ENCODE measurements at places on chromosomes 3 and 15. TPM values are rescaled to one million over a fixed set of nuclear protein-coding genes. Genes with fewer than 3 reads are reported as not detected.

- no peak overlapping the region for H3K4me3 ChIP-seq
- no peaks in the 10 kb centered on the region for H3K4me1 ChIP-seq
- no peaks in the 10 kb centered on the region for H3K36me3 ChIP-seq
- no peak overlapping the region for H3K27ac ChIP-seq
- DNase-seq = no peak
- no peaks in the 10 kb centered on the region for H3K27me3 ChIP-seq
Measured at GRCh38 chr3:1783995-1784394, 314.7 kb upstream of the CNTN4 start.

DNA sequence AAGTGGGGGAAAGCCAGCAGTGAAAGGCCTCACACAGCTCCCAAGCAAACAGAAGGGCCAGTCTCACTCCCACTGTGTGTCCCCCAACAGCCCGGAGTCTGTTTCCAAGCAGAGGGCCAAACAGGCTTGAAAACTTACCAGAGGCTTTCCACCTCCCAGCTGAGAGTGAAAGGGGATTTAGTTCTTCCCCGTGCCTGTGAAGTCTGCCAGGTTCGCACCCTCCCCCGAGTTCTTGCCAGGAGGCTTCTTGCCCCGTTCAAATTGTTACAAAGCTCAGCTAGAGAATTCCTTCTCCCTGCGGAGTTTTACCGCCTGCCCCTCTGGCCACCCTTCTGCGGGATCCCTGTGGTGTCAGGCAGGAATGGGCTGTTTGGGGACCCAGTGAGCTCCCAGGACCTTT lies 68.0 kb upstream of the WNT7A start:
- H3K27me3 ChIP-seq = no peaks in the 10 kb centered on the region
- H3K36me3 ChIP-seq = no peaks in the 10 kb centered on the region
- H3K4me3 ChIP-seq = no peak overlapping the region

DNA sequence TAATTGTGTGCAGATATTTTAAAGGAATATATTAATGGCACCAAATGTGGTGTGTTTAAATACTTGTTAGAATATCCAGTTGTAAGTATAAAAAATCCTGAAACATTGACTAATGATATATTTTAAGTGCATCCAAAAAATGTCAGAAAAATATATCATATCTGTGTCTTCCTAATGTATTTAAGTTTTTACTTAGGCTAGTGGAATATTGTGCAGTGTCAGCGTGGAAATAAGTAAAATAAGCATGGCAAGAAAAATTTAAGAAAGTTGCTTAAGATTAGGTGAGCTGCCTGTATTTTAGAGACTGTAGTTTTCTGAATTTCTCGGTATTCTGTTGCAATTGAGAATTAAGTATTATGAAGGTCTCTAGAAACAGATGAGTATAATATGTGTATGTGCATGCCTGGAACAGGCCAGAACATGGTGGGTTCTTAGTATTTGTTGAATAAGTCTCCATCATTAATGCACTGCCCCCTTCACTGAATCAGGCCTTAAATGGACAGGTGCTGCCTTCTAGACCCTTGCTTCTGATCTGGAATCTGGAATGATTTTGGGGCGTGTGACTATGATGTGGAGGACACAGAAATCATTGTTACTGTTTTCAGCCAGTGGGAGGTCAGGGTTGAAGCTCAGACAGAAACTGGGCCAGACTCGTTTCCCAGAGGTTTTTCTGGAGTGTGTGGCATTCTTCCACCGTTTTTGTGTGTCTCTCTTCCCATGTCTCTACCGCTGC lies 86.1 kb downstream of the TRAK1 start:
- H3K36me3 ChIP-seq = no peaks in the 10 kb centered on the region
- no peaks in the 10 kb centered on the region for H3K27me3 ChIP-seq
- DNase-seq = no peak
- H3K4me3 ChIP-seq = no peak overlapping the region
- H3K27ac ChIP-seq = no peak overlapping the region

GRCh38 chr3:120652896-120653545 lies 29.0 kb downstream of the HGD start:
- DNase-seq = no peak
- H3K4me3 ChIP-seq = no peak overlapping the region
- no peak overlapping the region for H3K27ac ChIP-seq

GRCh38 chr3:67551361-67552016 lies 102.9 kb downstream of the SUCLG2 start:
- H3K27me3 ChIP-seq = no peaks in the 10 kb centered on the region
- H3K36me3 ChIP-seq = no peaks in the 10 kb centered on the region
- H3K27ac ChIP-seq = no peak overlapping the region

GRCh38 chr15:60803059-60803458 lies 324.1 kb upstream of the ICE2 start:
- no peak for DNase-seq
- no peak overlapping the region for H3K4me3 ChIP-seq
- peaks cover 34% of the 10 kb centered on the region for H3K4me1 ChIP-seq
- no peaks in the 10 kb centered on the region for H3K27me3 ChIP-seq

- DNase-seq = no peak
- no peaks in the 10 kb centered on the region for H3K4me1 ChIP-seq
- H3K27ac ChIP-seq = no peak overlapping the region
- H3K4me3 ChIP-seq = no peak overlapping the region
Measured at GRCh38 chr15:68666812-68667450, 88.1 kb downstream of the CORO2B start.

GRCh38 chr3:153215497-153215896 lies 53.5 kb downstream of the RAP2B start:
- no peak overlapping the region for H3K4me3 ChIP-seq
- DNase-seq = no peak
- no peaks in the 10 kb centered on the region for H3K27me3 ChIP-seq
- H3K27ac ChIP-seq = no peak overlapping the region
- peaks cover 3% of the 10 kb centered on the region for H3K4me1 ChIP-seq

- H3K4me1 ChIP-seq = peaks cover 40% of the 10 kb centered on the region
- DNase-seq = no peak
- H3K27ac ChIP-seq = peak overlapping the region; percentile 93
- H3K27me3 ChIP-seq = no peaks in the 10 kb centered on the region
- peak overlapping the region; percentile 87 for H3K4me3 ChIP-seq
- H3K36me3 ChIP-seq = peaks cover 13% of the 10 kb centered on the region
Measured at GRCh38 chr15:67520321-67521028, 456 bp upstream of the C15orf61 start.

GRCh38 chr3:25155652-25156471 lies 272.2 kb upstream of the RARB start:
- no peaks in the 10 kb centered on the region for H3K27me3 ChIP-seq
- H3K4me3 ChIP-seq = no peak overlapping the region
- no peak for DNase-seq
- H3K27ac ChIP-seq = peak overlapping the region; percentile 69

DNA sequence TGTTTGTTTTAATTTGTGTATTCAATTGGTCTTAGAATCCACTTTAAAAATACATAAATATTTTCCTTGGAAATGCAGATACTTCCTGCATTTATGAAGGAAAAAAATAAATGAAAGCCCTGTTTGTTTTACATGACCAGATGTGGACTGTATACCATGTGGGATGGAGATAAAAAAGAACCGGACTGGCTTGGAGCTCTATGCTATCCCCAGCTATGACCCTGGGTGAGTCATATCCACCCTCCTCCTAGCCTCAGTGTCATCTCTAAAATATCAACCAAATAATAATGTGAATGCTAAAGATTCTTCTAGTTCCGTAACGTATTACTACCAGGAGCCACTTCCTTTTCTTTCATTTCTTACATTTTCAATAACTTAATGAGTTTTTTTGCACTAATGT lies 44.5 kb upstream of the PDZRN3 start:
- no peak overlapping the region for H3K4me3 ChIP-seq
- H3K27ac ChIP-seq = no peak overlapping the region
- DNase-seq = no peak
- no peaks in the 10 kb centered on the region for H3K36me3 ChIP-seq
- H3K4me1 ChIP-seq = no peaks in the 10 kb centered on the region
- H3K27me3 ChIP-seq = no peaks in the 10 kb centered on the region

- peak overlapping the region; percentile 77 for H3K27ac ChIP-seq
- H3K27me3 ChIP-seq = no peaks in the 10 kb centered on the region
- no peak overlapping the region for H3K4me3 ChIP-seq
- H3K4me1 ChIP-seq = peaks cover 93% of the 10 kb centered on the region
- no peak for DNase-seq
Measured at GRCh38 chr3:152296971-152297370, 28.2 kb downstream of the MBNL1 start.

DNA sequence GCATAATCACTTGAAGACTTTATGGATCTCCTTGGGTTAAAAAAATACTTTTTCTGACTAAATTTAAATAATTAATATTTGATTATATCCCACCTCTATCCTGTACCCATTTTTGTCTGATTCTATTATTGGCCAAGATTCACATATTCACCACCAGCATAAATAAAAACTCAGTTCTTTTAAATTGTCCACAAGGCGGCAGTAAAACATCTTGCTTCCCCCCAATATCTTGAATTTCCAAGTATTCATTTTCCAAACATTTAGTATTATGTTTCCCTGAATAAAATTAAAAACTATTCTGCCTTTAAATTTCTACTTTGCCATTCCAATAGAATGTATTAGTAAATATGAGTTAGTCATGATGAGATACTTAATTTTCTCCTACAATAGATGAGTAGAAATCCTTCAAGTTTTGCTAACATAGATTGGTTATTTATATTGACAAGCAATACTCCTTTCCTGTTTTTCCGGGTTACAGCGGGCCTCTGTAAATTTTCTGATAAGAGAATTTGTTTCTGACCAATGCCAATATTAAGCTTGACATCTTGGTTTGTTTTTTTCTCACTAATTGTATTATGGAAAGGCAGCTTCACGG lies 218.7 kb upstream of the MDFIC2 start:
- no peak overlapping the region for H3K4me3 ChIP-seq
- H3K27ac ChIP-seq = peak overlapping the region; percentile 55
- no peaks in the 10 kb centered on the region for H3K4me1 ChIP-seq
- no peaks in the 10 kb centered on the region for H3K36me3 ChIP-seq
- no peaks in the 10 kb centered on the region for H3K27me3 ChIP-seq
- no peak for DNase-seq

- H3K36me3 ChIP-seq = no peaks in the 10 kb centered on the region
- no peaks in the 10 kb centered on the region for H3K27me3 ChIP-seq
- no peak for DNase-seq
- H3K4me3 ChIP-seq = no peak overlapping the region
Measured at GRCh38 chr3:89411201-89411600, 303.8 kb downstream of the EPHA3 start.

GRCh38 chr3:41247055-41248004 lies 48.0 kb downstream of the CTNNB1 start:
- no peak overlapping the region for H3K27ac ChIP-seq
- H3K4me1 ChIP-seq = peaks cover 11% of the 10 kb centered on the region
- H3K27me3 ChIP-seq = no peaks in the 10 kb centered on the region
- H3K36me3 ChIP-seq = peaks cover 17% of the 10 kb centered on the region
- no peak for DNase-seq
- H3K4me3 ChIP-seq = no peak overlapping the region

GRCh38 chr15:99732124-99732750 lies 1.0 kb downstream of the LYSMD4 start:
- H3K4me1 ChIP-seq = peaks cover 36% of the 10 kb centered on the region
- H3K27me3 ChIP-seq = no peaks in the 10 kb centered on the region

DNA sequence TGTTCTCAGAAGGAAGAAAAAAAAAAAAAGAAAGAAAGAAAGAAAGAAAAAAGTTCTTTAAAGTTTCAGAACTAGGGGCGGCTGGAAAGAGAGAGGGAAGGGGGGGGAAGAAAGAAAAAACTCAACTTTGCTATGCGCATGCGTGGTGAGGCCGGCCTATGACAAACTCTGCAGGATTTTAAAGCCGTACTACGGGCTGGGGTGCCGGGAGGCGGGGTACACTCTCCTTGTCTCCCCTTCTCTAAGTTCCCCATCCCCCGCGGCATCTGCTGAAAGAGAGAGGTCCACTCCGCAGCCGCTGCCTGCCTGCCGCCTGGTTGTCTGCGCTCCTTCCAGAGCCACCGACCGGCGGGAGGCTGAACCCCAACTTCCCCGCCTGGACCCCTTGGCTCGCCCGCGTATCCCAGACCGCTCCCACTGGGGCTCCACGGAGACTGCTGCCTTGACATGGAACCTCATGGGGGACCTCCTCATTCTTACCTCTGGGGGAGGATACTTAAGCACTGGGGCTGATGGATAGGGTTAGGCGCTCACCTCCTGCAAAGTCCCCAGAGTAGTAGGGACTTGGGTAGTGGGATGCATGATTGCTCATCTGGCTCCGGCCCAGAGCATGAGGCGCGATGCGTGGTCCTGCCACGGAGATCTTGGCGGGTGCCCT lies 1.4 kb upstream of the WNT5A start:
- H3K27me3 ChIP-seq = no peaks in the 10 kb centered on the region
- peaks cover 57% of the 10 kb centered on the region for H3K4me1 ChIP-seq
- DNase-seq = no peak
- peak overlapping the region; percentile 87 for H3K27ac ChIP-seq
- peak overlapping the region; percentile 86 for H3K4me3 ChIP-seq
- H3K36me3 ChIP-seq = no peaks in the 10 kb centered on the region

GRCh38 chr3:69201658-69202057 lies 79.3 kb upstream of the LMOD3 start:
- H3K27ac ChIP-seq = no peak overlapping the region
- no peak for DNase-seq
- no peaks in the 10 kb centered on the region for H3K36me3 ChIP-seq

DNA sequence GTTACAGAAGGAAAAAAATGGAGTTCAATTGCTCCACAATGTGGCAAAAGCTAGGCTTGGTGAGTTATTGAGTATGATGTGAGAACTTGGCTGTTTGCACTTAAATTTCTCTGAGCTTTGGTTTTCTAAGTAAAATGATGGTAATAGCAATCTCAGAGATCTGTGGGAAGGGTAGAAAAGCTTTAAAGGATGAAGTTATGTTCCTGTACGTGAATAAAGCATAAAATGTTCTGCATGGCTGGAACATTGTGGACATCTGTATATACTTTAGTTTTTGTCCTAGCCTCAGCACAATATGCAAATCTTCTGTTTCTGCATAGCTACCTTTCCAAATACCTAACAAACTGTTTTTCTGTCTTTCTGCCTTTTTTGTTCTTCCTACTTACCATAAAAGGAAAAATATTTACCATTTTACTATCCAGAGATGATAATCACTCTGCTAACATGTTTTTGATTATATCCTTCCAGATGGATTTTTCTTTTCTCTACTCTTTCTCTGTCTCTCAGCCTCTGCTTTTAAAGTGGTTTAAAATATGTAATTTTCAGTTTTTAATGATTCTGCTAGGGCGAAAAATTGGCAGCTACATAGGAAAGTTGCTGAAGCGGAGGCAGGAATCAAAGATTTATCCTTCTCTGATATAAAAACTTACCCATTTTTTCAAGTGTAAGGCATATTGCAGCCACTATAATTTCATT lies 188.1 kb downstream of the FNDC3B start:
- H3K4me1 ChIP-seq = peaks cover 11% of the 10 kb centered on the region
- no peak overlapping the region for H3K4me3 ChIP-seq
- H3K27me3 ChIP-seq = no peaks in the 10 kb centered on the region
- no peak for DNase-seq
- no peak overlapping the region for H3K27ac ChIP-seq

- H3K27me3 ChIP-seq = no peaks in the 10 kb centered on the region
- DNase-seq = no peak
- H3K36me3 ChIP-seq = no peaks in the 10 kb centered on the region
- peak overlapping the region; percentile 78 for H3K4me3 ChIP-seq
- H3K27ac ChIP-seq = peak overlapping the region; percentile 88
- peaks cover 72% of the 10 kb centered on the region for H3K4me1 ChIP-seq
Measured at GRCh38 chr3:184562878-184563560, 1.4 kb downstream of the EPHB3 start.

GRCh38 chr3:43871627-43872245 lies 181.0 kb downstream of the ABHD5 start:
- H3K27ac ChIP-seq = no peak overlapping the region
- H3K4me1 ChIP-seq = peaks cover 8% of the 10 kb centered on the region
- H3K27me3 ChIP-seq = no peaks in the 10 kb centered on the region
- no peaks in the 10 kb centered on the region for H3K36me3 ChIP-seq

Gene KBTBD12
- 3.8 TPM for total RNA-seq

Gene AHSG
- total RNA-seq = not detected

Gene ABI3BP
- total RNA-seq = 58.1 TPM

Gene ZDHHC19
- total RNA-seq = not detected

Gene RETNLB
- not detected for total RNA-seq

Gene MB21D2
- 5.4 TPM for total RNA-seq

Gene C2CD4B
- 4.5 TPM for total RNA-seq

Gene RAB6B
- 9.3 TPM for total RNA-seq

Gene IGF2BP2
- total RNA-seq = 5.4 TPM

Gene XRN1
- total RNA-seq = 32.0 TPM
